ENCODE measurements at places on chromosomes 11 and 22.

- no peak for DNase-seq
These were observed 10.9 kb downstream of the USP2 start for GRCh38 chr11:119370486-119371046.

- DNase-seq = no peak
These were observed 1.4 kb downstream of the NECTIN1 start for GRCh38 chr11:119727523-119728151.

- DNase-seq = no peak
These were observed 40.7 kb downstream of the SFI1 start for GRCh38 chr22:31537019-31537535.

DNA sequence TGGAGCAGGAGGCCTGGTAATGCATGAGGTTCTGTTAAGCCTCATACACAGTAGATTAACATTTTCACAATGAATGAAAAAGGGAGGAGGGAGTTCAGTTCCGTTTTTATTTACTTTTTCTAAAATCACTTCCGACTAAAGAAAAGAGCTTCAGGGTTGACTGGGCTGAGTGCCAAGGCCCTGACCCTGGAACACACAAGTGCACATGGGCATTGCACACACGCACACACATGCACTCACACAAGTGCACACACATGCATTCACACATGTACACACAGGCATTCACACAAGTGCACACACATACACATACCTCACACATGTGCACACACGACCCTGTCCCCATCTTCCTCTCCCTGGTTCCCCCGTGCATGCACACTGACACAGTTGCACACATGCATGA, 303.3 kb downstream of the BRD1 start:
- no peak for DNase-seq

DNA sequence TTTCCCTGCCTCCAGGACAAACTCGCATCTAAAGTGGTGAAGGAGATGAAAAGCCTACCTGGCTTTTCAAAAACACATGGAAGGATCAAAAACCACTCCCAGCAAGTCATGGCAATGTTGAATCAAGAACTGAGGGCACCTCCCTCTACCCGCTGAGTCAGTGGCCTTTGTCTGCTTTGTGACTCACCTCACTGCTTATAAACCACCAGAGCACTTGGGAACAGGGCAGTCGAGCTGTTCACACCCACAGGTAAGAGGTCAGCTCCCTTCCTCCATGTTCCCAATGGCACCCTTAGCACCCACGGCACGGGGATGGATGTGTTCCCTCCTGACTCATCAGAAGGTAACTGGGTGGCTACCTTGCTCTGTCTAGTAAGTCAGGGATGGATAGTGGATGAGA, 21.7 kb downstream of the TENM4 start:
- no peak for DNase-seq

DNA sequence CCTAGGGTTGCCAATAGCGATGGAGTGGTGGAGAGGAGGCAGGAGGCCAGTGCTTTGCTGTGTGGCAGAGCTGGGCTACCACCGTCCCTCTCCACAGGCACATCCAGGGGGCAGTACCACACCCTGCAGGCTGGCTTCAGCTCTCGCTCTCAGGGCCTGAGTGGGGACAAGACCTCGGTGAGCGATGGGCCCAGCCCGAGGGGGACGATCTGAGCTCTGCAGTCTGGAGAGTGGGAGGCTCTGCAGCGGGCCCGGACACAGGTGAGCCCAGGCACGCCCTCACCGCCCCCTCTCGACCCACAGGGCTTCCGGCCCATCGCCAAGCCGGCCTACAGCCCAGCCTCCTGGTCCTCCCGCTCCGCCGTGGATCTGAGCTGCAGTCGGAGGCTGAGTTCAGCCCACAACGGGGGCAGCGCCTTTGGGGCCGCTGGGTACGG, 2.5 kb downstream of the PKP3 start:
- no peak for DNase-seq

GRCh38 chr11:126963603-126964363, 36.8 kb downstream of the KIRREL3 start:
- no peak for DNase-seq

DNA sequence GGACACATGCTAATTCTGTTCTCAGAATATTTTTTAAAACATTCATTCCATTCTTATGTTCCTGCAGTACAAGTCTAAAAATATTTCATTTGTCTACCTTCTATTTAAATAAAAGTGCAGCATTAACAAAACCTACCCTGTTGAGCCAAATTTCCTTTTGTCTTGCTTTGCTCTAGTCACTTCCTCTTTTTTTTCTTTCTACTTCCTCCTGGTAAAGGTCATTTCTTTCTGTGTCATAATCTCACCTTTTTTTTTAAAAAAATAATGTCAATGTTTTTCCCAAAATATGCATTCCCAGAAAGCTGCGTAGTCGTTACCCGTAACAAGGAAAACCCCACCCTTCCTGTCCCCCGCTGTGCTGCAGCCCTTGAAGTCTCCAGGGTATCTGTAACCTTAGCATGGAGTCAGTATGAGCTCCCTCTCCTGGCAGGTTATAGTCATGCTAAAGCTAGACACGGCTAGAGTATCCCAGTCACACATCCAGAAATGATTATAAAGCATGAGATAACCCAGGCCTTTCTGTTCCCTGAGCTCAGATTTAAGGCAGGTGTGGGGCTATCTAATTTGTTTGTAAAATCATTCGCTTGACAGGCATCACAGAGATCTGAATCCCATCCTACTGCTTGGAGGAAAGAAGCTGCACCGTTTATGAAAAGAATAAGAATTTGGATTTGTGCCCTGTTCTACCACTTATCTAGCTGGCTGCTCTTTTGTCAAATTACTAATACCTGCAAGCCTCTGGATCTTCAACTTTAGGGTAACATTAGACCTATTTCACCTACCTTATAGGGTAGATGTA, 51.1 kb upstream of the EED start:
- DNase-seq = no peak

GRCh38 chr11:82521427-82521826, 212.2 kb downstream of the FAM181B start:
- no peak for DNase-seq

GRCh38 chr22:20549232-20549841, 41.9 kb downstream of the MED15 start:
- no peak for DNase-seq

DNA sequence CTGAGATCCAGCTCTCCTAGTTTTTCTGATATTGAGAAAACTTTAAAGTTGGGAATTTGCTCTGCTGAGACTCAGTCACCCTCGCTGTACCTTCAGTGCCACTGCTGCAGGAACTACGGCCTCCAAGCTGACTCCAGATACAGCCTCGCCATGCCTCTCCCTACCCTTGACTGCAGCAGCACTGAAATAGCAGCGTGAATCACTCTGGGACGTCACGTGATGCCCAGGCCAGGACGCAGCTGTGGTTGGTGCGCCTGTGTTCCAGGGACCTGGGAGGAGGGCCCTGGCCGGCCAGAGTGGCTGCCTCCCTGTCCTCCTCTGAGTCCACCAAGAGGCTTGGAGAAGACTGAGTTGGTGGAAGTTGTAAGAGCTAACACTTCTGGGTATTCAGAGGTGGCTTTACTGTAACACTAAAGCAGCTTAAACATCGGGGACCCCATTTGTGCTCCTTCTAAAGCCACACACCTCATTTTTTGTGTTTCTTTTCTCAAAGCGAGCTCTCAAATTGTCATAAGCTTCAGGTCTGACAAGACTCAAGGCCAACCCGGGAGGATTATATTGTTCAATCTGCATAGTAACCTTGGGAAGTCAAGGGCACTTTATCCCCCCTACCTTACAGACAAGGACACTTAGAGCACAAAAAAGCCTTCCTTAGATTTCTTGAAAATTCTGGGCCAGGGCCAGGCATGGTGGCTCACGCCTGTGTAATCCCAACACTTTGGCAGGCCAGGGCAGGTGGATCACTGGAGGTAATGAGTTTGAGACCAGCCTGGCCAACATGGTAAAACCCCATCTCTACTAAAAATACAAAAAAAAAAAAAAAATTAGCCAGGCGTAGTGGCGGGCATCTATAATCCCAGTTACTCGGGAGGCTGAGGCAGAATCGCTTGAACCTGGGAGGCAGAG, 4.2 kb upstream of the STIP1 start:
- no peak for DNase-seq

DNA sequence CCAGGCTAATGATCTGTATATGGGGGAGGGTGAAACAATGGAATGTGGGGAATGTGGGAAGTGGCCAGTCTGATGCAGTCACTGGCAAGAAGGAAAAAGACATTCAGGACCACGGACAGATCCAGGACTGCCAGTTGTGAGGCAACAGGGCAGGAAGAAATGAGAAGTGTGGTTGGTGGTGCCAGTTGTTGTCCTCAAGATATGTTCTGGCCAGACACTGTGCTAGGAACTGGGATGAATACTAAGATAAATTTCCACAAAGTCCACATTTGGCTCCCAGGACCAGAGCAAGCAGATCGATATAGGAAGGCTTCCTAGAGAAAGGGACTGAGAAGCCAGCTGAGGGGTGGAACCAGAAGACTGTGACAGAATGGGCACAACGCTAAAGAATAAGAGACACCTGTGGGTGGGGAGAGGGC, 6.8 kb upstream of the TPBGL start:
- DNase-seq = no peak

- no peak for DNase-seq
These were observed 36.1 kb downstream of the RRP8 start for GRCh38 chr11:6567371-6567745.

DNA sequence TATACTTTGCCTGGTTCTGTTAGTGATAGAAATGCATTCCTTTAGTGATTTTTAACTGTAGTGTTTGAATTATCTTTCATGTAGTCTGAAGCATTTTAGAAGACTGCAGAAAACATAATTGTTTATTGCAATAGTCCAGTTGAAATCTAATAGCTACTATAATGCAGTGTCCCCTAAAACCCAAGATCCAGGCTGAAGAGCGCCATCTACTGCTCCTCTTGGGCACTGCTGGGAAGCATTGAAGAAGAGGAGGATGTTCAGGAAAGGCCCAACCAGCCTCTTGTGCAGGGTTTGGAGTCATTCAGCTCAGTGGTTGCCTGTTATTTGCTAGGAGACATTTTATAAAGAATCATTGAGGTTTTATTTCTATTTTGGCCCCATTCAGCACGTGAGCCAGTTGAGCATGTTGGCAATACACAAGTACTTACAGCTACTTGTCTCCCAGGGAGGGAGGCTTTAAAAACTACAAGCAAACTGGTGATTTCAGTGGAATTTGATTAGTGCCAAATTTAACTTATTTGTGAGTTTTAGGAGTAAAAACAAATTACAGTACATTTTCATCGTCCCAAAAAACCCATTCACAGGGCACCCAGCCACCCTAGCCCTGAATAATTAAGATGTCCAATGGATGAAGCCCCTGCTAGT, 74.9 kb upstream of the HORMAD2 start:
- DNase-seq = peak; percentile 21

DNA sequence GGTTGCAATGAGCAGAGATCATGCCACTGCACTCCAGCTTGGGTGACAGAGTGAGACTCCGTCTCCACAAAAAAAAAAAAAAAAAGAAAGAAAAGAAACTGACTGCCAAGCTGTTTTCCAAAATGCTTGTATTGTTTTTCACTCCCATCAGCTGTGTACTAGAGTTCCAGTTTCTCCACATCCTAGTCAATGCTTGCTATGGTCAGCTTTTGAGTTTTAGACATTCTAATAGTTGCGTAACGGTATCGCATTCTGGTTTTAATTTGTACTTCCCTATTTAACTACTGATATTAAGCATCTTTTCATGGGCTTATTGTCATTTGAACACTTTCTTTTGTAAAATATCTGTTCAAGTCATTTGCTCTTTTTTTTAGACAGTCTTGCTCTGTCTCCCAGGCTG, 55.7 kb downstream of the TSPAN18 start:
- no peak for DNase-seq

GRCh38 chr11:59766542-59767224, 11.5 kb downstream of the STX3 start:
- no peak for DNase-seq

- DNase-seq = no peak
These were observed 72.2 kb upstream of the BID start for GRCh38 chr22:17846326-17846992.

- no peak for DNase-seq
These were observed 504 bp downstream of the CFL1 start for GRCh38 chr11:65857500-65857852.

- DNase-seq = no peak
These were observed 18.4 kb downstream of the ABCC8 start for GRCh38 chr11:17458268-17458667.

DNA sequence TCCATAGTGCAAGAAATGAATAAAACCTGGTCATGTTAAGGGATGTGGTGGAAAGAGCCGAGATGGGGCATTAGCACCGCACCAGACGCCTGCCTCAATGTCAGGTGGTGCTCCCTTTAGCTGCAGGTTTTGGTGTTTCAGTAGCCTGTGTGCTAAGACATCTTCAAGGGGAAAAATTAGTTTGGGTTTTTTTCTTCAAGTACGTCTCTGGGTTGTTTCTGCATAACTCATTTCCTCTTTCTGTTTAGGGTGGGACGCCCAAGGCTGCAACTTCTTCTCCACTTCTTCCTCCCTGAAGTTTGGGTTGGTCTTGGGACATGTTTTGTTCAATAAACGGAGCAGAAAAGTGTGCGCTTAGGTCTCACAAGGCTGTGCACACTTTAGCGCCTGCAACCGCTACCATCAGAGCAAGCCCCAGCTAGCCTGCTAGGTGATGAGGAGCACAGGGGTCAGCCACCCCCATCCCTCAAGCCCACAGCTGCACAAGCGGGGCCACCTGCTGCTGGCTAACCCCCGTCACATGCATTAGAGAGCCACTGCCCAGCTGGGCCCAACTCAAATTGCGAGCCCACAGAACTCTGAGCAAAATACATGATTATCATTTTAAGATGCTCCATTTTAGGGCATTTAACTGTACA, 1495.7 kb downstream of the TBC1D22A start:
- no peak for DNase-seq

Measured in stimulated activated CD8-positive, alpha-beta memory T cell treated with anti-CD3 and anti-CD28 coated beads, Interleukin-7, amount 100 ng/mL, for 24 hours (primary cell).